ENCODE measurements at places on chromosomes 4 and X.

GRCh38 chrX:63402106-63402505, 51.0 kb upstream of the SPIN4 start:
- DNase-seq, result no peak

GRCh38 chrX:123860983-123861382, 1.1 kb downstream of the XIAP start:
- DNase-seq, result peak; percentile 0

GRCh38 chrX:69082055-69082752, 83.0 kb downstream of the PJA1 start:
- no peak for DNase-seq

DNA sequence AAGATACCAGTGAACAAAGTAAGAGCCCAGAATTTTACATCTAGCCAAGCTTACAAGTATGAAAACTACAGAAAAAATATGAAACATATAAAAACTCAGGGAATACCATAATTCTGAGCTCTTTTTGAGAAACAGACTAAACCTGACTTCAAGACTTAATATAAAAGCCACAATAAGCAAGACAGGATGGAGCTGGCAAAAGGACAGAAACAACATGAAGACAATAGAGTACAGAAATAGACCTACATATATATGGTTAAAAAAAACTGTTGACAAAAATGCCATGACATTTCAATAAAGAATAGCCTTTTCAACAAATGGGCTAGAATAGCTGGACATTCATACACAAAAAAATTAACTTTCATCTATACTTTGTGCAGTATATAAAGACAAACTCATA, 49.4 kb downstream of the UBA6 start:
- DNase-seq, result no peak

DNA sequence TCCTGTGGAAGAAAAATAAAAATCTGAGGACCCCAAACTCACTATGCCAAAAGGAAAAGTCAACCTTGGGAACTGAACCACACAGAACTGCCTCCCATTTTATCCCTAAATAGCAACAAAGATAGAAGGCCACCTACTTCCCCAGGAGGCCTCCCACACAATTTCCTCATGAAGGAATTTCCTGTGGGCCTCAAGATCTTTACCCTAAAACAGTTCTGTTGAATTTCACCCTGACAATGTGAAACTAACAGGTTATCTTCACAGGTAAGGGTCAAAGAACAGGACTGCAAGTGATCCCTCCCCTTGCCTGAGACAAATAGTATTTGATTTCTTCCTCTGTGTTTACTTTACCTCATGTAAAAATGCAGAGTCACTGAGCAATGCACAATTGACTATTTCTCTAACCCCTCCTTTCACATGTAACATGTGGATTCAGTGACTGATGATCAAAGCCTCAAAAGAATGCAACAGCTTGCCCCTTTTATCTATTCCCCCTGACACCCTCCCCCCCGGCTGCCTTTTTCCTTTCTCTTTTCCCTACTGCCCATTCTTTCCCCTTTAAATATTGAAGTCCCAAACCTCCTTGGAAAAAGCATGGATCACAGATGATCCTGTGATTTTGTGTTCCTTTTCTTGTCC, 33.3 kb downstream of the MEPE start:
- no peak for DNase-seq

GRCh38 chrX:16579517-16579916, 70.4 kb upstream of the S100G start:
- DNase-seq, result no peak

DNA sequence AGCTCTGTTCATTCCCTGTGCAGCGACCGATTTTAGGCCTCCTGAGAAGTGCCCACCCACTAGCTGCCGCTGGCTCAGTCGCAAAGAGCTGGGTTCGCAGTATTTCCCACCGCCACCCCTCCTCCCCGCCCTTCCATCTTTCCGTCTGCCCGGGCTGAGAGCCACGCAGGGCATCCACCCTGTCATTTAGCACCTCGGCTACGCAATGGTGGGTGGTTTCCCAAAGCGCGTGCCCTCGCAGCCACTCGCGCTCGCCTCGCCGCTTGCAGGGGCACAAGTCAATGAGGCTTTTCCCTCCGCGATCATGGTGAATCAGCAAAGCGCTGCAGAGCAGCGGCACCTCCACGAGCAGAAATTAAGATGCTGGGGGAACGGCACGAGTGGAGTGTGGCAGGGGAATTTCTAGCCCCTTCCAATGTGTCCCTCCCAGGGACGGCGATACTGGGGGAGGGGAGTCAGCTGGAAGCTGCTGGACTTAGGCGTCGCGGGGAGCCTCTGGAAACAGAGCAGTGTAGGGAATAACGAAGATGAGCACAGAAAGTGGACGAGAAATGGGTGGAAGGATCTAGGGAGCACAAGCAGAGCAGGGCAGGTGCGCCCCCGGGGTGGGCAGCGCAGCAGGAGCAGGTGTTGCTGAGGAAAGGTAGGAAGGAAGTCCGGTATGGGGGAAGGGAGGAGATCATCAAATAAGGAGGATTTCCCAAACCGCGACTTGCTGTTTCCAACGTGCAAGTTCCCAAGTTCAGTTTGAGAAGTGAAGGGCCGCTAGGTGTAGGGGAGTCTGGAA, 2.4 kb upstream of the PTCHD1 start:
- peak; percentile 6 for DNase-seq

DNA sequence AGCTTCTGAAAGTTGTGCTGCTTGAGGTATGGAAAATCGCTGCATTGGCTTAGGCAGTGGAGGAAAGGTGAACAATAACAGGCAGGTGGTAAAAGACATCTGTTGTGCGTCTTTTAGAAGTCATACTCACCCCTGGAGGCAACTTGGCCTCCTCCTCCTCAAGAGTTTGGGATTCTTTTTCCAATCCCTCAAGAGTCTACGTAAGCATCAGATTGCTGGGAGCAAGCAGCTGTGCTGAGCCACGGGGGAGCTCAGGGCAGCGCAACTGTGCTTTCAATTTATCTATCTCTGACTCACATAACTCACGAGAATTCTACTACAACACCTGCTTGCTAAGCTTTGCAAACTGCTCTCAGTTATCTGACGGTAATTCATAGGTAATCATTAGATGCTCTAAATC, 6.4 kb upstream of the RBMX2 start:
- no peak for DNase-seq

- DNase-seq, result no peak
Observed at GRCh38 chr4:95428291-95429070, 120.3 kb downstream of the UNC5C start.

GRCh38 chrX:54639018-54639345, 109.0 kb downstream of the GNL3L start:
- DNase-seq, result no peak

- no peak for DNase-seq
Observed at GRCh38 chrX:118208481-118208880, 91.9 kb upstream of the KLHL13 start.

- no peak for DNase-seq
Observed at GRCh38 chrX:5220421-5220820, 1008.2 kb downstream of the NLGN4X start.

- DNase-seq, result peak; percentile 48
Observed at GRCh38 chrX:104113222-104113965, 1.1 kb downstream of the ZCCHC18 start.

GRCh38 chr4:105120626-105121025, 26.1 kb upstream of the TET2 start:
- no peak for DNase-seq

DNA sequence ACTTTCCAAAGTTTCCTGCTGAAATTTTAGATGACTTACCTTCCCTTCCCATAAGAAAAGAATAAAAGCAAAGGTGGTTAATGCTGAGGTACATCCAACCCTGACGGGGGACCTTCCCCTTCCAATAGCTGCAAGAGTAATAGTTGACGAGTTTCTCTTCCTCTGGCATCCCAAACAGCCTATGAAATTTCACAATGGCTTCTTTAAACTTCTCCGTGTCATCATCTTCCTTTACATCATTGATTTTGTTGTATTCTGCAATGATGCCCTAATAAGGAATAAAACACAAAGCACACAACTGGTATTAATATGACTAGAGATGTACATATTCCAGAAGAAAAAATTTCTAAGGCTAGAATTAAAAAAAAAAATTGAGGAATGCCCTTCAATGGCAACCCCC, 76.6 kb downstream of the TBC1D9 start:
- no peak for DNase-seq

GRCh38 chr4:85107553-85107952, 141.1 kb upstream of the WDFY3 start:
- DNase-seq, result no peak

GRCh38 chr4:17112292-17112659, 213.8 kb upstream of the LDB2 start:
- DNase-seq, result no peak

DNA sequence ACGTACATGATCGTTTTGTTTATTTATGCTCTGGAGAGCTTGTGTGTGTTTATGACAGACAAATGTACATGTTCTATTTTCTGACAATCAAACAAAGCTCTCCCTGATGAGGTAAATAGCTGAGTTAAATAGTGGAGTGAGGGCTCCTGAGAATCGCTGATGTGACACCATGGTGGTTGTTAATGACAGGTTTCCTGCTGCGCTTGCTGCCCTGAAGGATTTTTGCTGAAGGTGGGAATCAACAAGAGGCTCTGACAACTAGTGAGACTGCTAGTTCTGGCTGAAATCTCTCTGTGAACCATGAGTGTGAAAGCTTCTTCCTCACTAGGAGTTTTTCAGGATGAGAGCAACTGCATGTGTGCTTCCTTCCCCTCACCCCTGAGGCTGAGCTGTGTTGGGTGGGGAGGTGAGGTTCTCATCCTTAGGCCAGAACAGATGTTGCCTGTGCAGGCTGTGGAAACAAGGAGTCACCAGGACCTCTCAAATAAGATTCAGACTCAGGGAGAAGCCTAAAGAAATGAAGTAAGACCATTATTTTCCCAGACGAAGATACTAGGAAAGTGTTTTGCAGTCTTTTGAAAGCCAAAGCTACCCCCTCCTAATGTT, 173.4 kb upstream of the JADE1 start:
- peak; percentile 20 for DNase-seq

DNA sequence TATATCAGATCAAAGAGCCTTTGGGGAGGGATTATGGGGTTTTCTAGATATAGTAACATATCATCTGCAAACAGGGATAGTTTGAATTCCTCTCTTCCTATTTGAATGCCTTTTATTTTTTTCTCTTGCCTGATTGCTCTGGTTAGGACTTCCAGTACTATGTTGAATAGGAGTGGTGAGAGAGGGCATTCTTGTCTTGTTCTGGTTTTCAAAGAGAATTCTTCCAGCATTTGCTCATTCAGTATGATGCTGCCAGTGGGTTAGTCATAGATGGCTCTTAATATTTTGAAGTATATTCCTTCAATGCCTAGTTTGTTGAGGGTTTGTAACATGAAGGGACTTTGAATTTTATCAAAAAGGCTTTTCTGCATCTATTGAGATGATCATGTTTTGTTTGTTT, 25.6 kb upstream of the ABCB7 start:
- no peak for DNase-seq

- DNase-seq, result no peak
Observed at GRCh38 chrX:39311646-39312045, 510.4 kb downstream of the MID1IP1 start.

- DNase-seq, result no peak
Observed at GRCh38 chr4:113641025-113641431, 120.5 kb downstream of the CAMK2D start.

DNA sequence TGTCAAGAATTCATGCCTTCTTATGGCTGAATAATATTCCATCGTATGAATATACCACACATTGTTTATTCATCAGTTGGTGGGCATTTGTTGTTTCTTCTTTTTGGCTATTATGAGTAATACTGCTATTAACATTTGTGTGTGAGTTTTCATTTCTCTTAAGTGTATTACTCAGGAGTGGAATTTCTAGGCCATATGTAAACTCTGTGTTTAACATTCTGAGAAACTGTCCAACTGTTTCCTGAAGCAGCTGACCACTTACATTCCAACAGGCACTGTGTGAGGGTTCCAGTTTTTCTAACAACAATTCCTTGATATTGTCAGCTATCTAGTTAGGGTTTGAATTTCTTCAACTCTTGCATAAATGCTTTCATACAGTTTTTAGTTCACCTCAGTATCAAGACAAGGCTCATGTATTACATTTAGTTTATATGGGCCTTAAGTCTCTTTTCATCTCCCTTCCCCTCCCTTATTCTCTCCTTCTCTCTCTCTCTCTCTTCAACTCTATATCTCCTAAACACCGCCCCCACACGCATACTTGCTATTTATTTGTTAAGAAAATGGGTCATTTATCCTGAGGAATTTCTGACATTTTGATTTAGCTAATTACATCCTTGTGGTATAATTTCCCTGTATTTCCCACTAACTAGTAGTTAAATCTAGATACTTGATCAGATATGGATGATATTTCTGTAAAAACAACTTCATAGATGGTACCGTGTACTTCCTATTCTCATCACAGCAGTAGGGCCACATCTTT, 77.4 kb downstream of the WDR19 start:
- no peak for DNase-seq

DNA sequence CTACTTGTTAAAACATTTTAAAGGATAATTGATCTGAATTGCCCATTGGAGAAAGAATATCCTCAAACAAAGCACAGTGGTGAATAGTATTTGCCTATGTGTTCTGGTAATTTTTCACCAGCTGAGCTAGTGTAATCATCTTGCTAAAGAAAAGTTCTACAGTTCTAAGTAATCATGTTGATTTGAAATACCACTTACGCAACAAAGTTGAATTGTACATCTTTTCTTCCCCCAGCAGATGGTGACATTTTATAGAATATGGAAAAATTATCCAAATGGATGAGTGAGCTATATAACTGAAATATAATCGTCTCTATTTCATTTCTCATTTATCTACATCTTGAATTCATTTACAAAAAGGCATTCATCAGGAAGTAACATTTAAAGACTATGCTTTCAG, 9.7 kb upstream of the ZNF674 start:
- no peak for DNase-seq

DNA sequence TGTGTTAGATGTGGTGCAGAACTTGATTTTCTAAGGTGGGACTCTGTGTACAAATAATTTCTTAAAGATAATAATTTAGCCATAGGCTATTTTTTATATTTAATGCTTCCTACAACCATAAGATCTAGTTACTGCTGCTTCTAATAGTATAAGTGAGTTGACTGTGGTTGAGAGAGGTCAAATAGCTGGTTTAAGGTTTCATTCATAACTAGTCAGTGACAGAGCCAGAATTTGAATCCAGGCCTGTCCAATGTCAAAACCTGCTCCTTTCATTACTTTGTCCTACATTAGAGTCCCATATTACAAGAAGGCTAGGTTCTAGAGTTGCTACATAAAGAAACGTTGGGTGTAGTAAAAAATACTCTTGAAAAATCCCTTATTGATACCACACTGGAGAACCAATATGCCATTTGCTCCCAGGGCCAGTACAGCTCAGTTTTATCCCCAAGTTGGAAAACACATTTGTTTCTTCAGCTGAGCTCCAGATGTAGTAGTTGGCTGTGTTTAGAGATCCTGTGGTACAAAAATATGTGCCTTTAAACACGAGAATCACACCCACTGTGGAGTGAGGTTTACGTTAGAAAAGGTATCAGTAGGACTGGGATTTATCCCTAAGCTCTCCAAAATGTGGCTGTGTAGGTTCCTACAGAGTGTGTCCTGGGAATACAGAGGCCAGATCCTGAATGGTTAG, 84.3 kb downstream of the REPS2 start:
- no peak for DNase-seq

GRCh38 chr4:20764366-20764992, 64.2 kb downstream of the PACRGL start:
- no peak for DNase-seq
